Tongue (tissue), 3 donors: ENCODE measurements at places on chromosomes 12 and 14.

GRCh38 chr14:97366400-97366799, 569.2 kb downstream of the VRK1 start:
- no peak for DNase-seq

DNA sequence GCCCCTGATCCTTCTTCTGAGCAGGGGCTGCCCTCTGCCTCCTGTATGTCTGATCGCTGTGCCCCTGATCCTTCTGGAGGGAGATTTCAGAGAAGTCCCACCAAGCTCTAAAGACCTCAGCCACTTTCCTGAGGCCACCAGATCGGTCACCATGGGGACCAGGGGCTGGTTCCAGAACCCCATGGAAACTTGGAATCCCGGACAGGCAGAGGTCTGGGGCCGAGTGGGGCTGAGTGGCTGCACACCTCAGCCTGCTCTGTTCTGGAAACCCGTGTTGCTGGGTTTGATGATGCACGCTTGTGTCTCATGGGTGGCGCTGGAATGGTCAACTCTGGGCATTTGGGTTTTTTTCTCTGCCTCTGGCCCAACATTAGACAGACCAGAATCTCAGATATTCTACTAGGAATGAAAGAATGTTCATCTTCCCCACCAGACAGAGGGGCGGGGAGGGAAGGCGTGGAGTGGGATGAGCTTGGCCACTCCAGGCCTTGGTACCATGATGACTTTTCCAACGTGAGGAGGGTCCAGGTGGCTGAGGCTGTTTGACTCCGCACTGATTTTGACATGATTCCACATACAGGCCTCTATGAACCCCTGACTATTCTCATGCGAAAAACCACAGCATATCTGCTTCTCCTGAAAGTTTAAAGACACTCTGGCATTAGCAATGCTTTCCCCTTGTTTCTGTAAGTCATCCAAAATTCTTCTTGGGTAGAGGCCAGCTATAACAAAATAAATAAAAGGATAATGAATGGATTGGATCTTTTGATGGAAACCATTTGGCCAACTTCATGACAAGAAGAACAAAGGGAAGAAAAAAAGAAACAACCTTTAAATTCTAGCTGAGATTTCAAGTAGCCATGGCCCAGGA, 114.5 kb downstream of the ADGRD1 start:
- DNase-seq: peak; percentile 76

GRCh38 chr14:59229653-59230406, 41.4 kb downstream of the DAAM1 start:
- no peak for DNase-seq

DNA sequence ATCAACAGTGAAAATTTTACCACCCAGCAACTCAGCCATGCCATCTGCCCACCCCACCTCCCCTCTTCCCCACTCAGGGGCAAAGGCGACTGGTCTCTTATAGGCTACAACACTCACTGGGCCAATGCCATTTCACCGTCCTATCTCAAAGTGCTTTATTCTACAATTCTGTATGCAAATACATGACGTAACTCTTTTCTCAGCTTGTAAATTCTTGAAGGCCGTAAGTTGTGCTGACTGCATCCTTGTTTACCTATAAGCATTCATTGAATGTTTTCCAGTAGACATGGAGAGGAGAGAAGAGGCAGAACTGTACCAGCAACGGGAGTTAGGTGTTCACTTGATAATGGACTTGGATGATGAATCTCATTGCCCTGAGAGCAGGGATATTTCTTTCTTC, 15.6 kb downstream of the BCL2L14 start:
- DNase-seq: no peak

DNA sequence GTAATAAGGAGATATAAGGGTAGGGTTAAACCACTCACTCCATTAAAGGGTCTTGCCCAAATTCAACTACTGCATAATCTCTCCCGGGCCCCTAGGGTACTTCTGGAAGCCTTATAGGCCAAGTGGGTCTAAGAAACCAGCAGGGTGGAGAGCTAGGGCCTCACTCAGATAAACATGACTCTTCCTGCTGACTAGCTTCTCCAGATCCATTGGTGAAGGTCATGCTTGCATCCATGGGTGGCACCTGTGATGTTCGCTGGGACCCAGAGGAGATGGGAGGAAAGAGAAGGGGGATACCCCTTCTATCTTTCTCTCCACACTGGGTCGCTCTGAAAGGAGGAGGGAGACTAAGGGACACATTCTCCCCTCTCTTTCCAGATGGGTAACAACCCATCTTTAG, 36.1 kb upstream of the HIGD1C start:
- no peak for DNase-seq

DNA sequence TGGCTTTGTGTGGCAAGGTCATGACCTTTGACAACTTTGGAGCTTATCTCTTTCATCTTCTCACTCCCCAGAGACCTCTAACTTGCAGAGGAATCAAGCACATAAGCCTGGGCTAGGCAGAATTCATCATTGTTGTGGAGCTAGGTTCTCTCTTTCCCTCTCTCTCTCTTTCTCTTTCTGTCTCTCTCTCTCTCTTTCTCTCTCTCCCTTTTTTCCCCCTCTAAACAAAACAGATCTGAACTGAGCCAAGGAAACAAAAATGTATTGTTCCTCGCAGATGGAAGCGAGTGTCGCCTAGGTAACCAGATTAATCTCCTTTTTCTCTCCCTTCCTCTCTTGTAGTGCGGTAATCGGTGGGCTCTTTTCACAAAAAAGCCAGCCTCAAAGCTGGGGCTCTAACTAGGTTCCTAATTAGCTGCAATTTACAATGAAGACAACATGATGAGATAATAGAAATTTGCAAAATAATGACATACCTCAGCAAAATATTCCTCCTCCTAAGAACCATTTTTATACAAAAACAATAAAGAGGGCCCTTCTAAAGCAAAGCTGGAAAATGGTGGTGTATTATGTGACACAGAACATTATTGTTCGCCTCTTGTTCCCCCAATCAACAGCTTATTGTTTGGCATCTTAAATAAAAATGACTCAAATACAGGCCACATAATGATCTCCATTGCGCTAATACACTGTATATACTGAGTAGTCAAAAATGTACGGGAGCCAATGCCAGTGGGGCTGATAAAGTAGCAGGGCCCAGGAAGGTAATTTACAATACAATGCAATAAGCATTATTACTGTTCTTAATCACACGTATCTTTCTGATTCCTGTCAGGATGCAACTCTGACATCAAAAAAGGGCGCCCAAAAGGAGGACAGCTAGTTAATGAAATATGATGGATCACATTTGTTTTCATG, 65.7 kb upstream of the SOX5 start:
- no peak for DNase-seq

GRCh38 chr14:22887260-22887989, 4.4 kb downstream of the REM2 start:
- DNase-seq: peak; percentile 94

DNA sequence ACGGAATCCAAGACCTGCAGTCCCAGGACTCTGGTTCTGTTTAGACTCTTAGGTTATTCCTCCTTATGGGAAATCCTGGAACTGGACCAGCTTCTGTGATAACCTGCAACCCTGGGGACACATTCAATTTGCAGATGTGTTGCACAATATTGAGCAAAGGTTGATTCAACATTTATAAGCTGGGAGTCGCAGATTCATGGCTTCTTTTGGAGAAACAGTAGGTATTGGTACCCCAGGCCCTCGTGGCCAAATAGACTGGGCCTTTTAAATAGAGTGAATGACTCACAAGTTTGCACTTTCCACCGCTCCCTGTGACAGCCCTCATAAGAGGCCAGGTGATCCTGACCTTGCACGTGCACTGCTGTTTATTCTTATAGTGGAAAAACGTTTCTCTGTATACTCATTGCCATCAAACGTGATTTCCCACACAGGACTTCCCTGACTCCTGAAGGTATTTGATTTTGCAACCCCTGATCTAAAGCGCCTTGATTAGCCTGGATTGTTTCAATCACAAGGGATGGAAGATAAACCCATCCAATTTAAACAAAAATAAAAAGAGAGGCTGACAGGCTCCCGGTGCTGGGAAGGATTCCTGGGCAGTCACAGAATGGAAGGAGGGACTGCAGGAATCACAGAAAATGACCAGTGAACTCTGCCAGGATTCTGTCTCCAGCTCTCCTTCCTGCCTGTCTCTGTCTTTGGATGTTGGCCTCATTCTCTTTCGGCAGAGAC, 98.0 kb downstream of the VCPKMT start:
- DNase-seq: peak; percentile 61

DNA sequence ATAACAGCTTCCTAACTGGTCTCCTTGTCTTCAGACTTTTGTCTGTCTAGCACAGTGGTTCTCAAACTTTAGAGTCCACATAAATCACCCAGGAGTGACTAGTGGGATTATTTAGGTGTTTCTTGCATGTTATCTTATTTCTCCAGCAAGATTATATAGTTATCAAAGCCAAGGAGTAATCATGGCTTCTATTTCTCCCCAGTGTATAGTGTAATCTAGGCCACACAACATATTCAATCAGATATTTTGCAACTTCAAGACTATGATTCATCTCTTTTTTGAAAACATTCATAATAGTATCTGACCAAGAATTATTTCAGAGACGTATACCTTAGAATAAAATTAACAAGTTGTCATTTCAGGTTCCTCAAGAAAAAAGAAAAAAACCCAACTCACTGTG, 131.9 kb downstream of the CEP83 start:
- DNase-seq: no peak

GRCh38 chr12:52387859-52388258, 2.4 kb upstream of the KRT84 start:
- no peak for DNase-seq

DNA sequence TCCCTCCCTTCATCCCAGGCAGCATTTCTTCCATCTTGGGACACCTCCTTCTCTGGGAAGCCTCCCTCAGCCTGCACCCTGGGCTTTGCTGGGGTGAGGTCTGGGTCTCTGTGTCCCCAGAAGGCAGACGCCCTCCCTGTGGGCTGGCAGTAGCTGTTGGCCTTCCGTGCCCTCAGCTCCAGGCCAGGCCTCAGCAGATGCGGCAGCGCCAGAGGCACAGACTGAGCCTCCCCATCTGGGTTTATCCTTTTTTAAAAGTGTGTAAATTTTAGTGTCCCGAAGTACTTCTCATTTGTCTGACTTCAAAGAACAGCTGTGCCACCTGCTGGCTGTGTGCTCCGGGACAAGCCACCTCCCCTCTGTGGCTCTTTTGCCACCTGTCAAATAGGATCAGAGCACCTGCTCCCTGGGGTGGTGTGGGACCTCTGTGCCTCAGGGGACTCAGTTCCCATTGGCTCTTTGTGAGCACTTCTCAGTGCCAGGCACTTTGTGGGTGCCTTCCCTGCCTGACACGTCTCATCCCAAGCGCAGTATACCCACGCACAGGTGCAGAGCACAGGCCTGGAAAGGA, 11.1 kb downstream of the EXOC3L4 start:
- DNase-seq: peak; percentile 60

DNA sequence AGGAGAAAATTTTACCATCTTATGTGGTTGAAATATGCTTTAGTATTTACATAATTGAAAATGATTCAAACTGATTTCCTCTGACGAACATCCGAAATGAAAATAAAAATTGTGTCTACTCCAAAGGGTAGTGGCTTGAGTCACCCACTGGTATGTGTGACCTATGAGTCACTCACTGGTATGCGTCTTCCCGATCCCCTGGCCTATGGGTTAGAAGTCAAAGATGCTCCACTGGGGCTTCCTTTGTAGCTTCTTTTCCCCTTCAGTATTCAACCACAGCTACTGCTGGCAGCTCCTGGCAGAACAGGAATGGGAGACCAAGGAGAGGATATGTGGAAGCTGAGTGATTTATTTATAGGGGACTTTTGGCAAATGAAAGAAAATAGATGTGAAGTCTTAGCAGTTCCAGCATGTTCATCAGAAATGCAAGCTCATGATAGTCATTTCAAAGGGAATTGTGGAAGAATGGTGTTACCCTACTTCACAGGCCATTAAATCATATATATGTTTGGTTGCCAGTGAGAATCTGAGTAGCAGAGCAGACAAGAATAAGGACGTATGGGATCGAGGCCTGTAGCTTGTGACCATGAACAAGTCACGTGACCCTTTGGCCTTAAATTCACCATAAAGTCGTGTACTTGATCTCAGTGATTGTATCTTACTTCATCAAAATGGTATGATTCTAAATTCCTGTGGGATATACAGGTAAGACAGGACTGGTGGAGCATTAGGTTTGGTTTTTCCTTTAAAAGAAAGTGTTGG, 108.3 kb downstream of the CRADD start:
- DNase-seq: peak; percentile 28

- peak; percentile 93 for DNase-seq
These were observed at the start of gene NID2 for GRCh38 chr14:52068615-52069306. Gene NID2, minus strand, starts transcription at chr14:52069059. Its CDS starts 65 bp downstream, at chr14:52068994.

DNA sequence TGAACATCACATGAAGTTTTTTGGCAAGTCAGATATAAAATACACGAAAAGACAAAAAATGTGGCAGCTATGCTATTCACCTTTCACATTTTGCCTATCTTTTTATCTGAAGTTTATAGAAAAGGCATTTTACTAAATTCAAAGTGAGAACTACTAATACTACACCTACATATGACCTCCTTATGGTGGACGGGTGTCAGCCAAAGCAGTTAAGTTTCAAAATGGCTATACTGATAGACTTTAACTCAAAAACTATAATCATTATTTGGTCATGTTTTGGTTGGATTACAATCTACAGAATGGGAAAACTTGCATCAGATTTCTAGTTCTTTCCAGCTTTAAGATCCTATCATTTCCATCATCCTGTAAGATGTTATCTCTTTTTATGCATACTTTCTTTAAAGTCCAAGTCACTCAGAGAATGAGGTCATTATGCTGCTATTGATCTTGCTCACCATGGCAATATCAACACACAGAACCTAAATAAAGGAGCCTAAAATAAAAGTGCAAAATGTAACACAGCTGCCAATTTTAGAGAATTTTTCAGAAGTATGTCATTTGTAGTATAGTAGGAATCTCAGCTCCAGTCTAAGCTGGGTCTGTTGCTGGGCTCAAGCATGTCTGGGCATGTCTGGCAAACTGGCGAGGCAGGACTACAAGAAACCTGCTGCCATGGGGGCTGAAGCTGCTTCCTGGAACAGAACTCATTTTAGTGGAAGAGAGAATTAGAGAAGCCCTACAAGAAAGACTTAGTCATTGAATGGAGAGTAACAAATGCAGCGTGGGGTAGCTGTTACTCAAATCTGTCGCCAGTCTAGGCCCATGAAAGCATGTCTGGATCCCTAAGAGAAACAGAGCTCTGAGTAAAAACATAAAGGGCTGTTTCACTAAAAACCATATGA, 7.6 kb upstream of the AEBP2 start:
- DNase-seq: peak; percentile 64

GRCh38 chr12:14635776-14636175, 60.6 kb downstream of the GUCY2C start:
- DNase-seq: no peak

- DNase-seq: no peak
These were observed 163.5 kb downstream of the AACS start for GRCh38 chr12:125228519-125229260.

- peak; percentile 71 for DNase-seq
These were observed 342.7 kb downstream of the CACNA1C start for GRCh38 chr12:2395354-2395977.

DNA sequence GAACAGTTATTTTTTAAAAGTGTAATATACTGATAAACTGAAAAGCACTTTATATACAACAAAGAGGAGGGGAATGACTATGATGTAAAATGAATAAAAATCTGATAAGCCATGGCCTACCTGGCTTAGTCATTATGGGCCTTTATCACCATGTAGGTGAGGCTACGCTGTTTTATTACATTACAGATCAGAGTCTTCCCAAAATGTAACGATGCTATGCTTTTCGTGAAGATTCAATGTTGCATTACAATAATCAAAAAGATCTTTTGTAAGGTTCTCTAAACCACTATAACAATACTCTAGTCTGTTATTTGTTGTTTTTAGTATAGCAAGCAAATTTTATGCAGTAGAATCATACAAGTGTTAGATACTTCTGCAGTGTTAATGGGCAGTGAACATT, 34.2 kb downstream of the ARID4A start:
- DNase-seq: no peak

GRCh38 chr12:93101367-93101766, 172.3 kb upstream of the EEA1 start:
- no peak for DNase-seq

- peak; percentile 58 for DNase-seq
These were observed 42.9 kb upstream of the EEA1 start for GRCh38 chr12:92971859-92972524.
